ENCODE measurements at places on chromosomes 4 and X.
A peak's percentile ranks its signal among the peaks of the same experiment; 100 is the strongest.

- no peak for DNase-seq
These were observed 7.4 kb downstream of the TADA2B start for GRCh38 chr4:7050481-7051143.

- DNase-seq = no peak
These were observed 1056.3 kb upstream of the IGFBP7 start for GRCh38 chr4:58166490-58166889.

DNA sequence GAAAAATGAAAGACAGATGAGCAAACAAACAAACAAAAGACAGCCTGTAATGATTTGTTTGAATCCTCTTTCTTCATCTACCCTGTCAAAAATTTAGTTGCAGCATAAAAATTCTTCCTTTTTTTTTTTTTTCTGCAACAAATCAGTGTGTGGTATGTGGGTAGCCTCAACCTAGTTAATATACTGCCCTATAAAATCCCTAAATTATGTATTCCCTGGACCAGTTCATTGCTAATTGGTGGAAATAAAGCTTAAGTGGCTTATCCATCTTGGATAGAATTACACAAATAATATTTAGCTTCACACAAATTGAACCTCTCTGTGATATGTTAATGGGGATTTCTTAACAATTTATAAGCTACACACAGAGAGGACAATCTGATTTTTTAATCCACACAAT, 208.4 kb downstream of the NDST4 start:
- DNase-seq = no peak

DNA sequence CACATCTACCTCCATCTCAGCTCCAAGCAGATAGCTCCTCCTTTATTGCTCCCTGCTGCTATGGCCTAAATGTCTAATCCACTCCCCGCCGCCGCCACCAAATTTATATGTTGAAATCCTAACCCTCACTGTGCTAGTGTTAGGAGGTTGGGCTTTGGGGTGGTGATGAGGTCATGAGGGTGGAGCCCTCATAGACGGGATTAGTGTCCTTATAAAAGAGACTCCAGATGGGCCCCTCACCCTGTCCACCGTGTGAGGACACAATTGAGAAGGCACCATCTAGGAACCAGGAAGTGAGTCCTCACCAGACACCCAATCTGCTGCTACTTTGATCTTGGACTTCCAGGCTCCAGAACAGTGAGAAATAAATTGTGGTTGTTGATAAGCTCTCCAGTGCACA, 13.6 kb upstream of the TBC1D14 start:
- no peak for DNase-seq

GRCh38 chrX:133813971-133814370, 171.4 kb downstream of the GPC3 start:
- DNase-seq = no peak

DNA sequence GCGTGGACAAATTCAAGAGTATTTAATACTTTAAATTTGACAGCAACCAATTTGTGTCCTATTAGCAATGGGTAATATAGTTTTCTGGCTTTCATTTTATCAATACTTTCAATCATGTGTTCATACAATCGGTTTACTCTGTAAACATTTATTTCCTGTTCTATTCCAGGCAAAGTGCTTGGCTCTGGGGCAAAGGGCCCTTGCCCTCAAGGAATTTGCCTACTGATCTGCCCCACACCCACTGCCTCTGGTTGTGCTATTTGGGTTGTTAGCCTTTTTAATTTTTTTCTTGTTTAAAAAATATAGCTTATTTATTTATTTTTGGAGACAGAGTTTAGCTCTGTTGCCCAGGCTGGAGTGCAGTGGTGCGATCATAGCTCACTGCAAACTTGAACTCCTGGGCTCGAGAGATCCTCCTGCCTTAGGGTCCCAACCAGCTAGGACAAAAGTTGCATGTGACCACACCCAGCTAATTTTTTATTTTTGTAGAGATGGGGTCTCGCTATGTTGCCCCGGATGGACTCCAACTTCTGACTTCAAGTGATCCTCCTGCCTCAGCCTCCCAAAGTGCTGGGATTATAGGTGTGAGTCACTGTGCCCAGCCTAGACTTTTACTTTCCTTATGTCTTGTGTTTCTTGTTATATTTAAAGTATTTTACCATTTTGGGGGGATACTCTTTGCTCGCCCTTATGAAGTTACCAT, 30.7 kb upstream of the CBR4 start:
- DNase-seq = no peak

- DNase-seq = no peak
These were observed 10.5 kb upstream of the PGM2 start for GRCh38 chr4:37816006-37816405.

DNA sequence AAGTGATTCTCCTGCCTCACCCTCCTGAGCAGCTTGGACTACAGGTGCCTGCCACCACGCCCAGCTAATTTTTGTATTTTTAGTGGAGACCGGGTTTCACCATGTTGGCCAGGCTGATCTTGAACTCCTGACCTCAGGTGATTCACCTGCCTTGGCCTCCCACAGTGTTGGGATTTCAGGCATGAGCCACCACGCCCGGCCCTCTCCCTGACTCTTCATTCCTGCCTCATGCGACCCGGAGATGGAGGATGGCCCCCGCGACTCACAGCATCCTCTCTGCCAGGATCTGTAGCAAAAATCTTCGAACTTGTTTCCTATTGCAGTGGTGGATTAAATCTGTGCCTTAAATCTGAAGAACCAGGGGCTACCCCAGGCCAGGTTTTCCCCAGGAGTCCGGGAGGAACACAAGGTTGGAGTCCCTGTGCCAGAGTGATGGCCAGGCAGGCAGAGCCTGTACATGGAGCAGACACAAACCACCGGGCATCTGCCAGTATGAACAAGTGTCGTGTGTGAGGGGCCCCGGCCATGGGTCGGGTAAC, 11.5 kb downstream of the CPLX1 start:
- DNase-seq = no peak

- DNase-seq = no peak
These were observed 11.8 kb upstream of the LCORL start for GRCh38 chr4:18033111-18034085.

- DNase-seq = no peak
These were observed 10.6 kb upstream of the PRDX4 start for GRCh38 chrX:23656684-23657083.

- no peak for DNase-seq
These were observed 4.1 kb downstream of the TDO2 start for GRCh38 chr4:155907556-155907955.

- DNase-seq = no peak
These were observed 589.9 kb upstream of the GALNT7 start for GRCh38 chr4:172578712-172579111.

- DNase-seq = peak; percentile 16
These were observed 25.4 kb upstream of the TNIP3 start for GRCh38 chr4:121189326-121190215.

- no peak for DNase-seq
These were observed 1602.4 kb downstream of the TECRL start for GRCh38 chr4:62806816-62807215.

- no peak for DNase-seq
These were observed 28.3 kb downstream of the SEPTIN11 start for GRCh38 chr4:76977736-76978350.

DNA sequence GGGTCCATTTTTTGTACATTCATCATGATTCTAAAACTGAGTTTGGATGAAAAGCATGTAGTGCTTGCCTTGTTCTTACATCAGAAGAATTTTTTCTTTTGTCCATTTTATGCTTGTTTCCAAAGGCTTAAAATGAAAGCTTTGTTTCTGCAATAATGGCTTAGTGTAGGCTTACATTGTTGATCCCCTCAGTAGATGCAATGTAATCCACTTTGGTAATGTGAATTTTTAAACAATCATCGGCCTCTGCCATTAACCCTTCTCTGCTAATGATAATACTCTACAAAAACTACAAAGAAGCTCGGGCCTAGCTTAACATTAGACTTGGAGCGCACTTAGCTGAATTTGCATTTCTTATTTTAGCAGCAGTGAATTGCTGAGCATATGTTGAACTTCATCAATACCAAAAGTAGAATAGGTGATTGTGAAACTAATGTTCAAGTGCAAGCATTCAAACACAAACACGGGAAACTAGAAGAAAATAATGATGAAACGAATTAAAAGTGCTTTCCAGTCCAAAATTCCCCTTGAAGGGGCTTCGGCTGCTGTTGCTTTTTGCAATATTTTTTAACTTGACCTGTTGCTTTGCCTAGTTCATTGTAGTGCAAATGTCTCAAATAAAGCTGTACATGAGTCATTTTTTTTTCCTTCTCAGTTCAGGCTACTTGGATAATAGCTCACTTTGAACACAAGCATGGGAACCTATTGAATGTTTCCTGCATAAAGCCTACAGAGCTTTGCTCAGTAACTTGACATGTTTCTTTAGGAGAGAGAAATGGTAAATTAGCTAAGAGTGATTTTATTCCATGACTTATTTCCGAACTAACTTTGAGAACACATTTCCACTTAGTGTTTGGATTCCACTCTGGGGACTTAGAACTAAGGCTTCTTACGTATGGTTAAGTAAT, 66.5 kb downstream of the SLIT2 start:
- DNase-seq = no peak

- DNase-seq = no peak
These were observed 99.8 kb downstream of the KLHL8 start for GRCh38 chr4:87120411-87121162.

DNA sequence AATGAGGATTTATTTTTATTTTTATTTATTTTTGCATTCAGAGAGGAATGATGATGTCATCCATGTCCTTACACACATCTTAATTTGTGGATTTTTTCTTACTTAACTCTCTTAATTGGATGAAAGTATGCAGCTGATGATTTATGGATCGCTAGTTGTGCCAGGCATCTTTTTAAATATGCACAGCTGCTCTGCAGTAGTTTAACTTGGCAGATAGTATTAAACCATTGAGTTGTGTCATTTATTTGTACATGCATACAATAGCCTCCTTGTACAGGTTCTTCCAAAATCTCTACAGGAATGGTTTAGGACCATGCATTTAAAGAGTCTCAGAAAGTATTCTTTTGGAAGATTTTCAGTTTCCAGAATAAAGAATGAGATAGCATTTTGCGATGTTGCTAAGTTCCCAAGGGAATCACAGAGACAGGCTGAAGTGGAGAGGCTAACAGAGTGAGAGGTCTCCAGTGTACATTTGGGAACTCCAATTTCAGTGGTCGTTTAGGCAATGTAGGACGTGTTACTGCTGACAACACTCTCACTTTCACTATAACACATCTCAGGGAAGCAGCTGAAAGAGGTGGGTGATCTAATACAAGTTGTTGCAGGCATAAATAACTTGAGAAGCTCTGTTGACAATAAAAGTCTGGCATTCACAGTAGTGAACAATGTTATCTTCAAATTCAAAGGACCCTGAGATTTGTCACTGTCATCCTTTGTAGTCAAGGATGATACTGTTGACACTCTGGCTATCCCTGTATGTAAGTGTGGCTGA, 49.9 kb upstream of the SCRG1 start:
- DNase-seq = no peak

- no peak for DNase-seq
These were observed 107.2 kb upstream of the WDR1 start for GRCh38 chr4:10223782-10224181.

DNA sequence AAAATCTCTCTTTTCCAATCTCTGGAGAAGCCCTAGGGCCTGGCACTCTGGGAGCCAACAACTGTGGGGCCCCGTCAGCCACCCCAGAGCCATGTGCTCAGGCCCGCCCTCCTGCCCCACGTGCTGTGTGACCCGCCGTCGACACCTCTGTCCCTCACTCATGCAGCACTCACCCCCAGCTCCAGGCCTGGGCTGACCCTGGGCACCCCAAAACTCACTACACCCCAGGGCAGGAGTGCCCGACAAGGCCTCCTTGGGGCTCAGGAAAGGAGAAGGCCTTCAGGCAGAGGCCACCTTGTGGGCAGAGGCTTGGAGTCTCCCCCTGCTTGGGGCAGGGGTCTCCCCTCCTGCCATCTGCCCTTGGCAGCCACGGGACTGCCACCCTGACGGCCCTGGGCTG, 5.7 kb downstream of the MYL5 start:
- no peak for DNase-seq

- DNase-seq = no peak
These were observed 466.2 kb downstream of the PDGFC start for GRCh38 chr4:156505341-156505955.

DNA sequence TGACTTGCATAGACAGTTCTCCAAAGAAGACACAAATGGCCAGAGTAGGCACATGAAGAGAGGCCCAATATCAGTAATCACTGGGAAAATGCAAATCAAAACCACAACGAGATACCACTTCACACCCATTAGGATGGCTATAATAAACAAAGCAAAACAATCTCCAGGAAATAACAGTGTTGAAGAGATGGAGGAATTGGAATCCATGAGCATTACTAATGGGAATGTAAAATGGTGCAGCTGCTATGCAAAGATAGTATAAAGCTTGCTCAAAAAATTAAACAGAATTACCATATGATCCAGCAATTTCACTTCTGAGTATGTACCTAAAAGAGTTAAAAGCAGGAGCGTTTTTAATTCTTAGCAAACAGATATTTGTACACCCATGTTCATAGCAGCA, 17.0 kb upstream of the TMEM33 start:
- no peak for DNase-seq

DNA sequence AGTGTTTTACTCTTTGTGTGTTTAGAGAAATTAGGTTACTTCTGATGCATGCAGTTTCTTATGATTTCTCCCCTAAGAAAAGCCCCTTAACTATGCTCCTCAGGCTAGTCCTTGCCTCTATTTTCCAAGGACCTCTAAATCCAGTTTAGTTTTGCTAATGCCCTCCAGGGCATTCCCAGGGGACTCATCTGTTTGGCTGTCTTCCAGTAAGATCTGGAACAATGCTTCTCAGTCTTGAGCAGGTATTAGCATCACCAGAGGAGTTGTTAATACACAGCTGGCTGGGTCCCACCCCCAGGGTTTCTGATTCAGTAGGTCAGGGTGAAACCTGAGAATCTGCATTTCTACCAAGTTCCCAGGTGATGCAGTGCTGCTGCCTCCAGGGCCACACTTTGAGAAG, 56.9 kb downstream of the OTC start:
- DNase-seq = no peak

GRCh38 chr4:101348367-101348827, 1.1 kb upstream of the PPP3CA start:
- DNase-seq = no peak

DNA sequence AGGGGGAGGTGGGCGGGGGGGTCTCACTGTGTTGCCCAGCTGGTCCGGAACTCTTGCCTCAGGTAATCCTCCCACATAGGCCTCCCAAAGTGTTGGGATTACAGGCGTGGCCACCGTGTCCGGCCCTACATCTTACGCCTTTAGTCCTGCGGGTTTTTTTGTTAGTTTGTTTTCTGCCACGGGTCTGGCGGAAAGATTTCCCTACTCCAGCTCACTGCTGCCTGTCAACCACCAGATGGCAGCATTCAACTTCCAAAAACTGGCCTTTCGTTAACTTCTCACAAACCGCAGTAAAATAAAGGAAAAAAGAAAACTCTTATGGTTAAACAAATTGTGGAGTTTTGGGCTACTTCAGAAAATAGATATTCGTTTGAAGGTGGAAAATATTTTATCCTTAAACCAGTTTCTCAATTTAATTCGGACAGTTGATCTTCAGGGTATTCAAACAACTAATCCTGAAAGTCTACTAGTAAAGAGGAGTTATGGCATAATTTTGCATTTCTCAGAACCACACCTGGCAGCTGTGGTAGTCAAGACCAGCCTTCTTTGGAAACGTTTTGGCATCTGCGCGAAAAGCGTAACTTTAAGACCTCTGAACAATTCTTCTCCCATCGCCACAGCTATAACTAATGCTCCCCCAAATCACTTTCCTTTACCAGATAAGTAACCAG, 41.1 kb downstream of the LUZP4 start:
- DNase-seq = peak; percentile 33

Data from T-helper 1 cell (primary cell).